Osteoblast (primary cell): ENCODE measurements at places on chromosomes 4 and X. TPM values are rescaled to one million over a fixed set of nuclear protein-coding genes. Genes with fewer than 3 reads are reported as not detected.
A peak's percentile ranks its signal among the peaks of the same experiment; 100 is the strongest.

GRCh38 chr4:93327346-93327745 lies 501.2 kb upstream of the ATOH1 start:
- no peak for DNase-seq

- peak; percentile 70 for DNase-seq
Observed at GRCh38 chr4:8552581-8553205, 27.5 kb upstream of the GPR78 start.

DNA sequence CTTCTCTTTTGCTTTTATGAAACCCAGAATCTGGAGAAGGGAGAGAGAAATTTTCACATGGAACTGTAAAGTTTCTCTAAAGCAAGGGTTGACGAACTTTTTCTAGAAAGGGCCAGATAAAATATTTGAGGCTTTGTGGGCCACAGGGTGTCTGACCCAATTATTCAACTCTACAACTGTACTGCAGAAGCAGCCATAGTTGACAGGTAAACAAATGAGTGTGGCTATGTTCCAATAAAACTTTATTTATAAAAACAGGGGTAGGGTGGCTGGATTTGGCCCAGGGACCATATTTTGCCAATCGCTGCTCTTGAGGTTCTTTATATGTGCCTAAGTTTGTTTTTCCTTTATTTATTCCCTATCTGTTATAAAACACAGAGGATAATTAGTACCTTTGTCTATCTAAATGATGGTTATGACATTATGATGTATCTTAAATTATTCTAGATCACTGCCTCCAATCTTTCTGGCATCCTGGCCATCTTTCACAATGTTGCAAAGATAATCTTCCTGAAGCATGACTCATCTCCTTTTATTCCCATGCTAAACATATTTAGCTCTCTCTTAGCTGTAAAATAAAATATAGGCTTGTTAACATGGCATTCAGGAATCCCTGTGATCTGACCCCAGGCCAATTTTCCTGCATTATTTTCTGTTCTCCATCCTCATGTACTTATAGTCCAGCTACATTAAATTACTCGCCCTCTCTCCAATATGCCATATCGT lies 106.8 kb upstream of the CBLL2 start:
- DNase-seq, result no peak

- no peak for DNase-seq
Observed at GRCh38 chr4:119105605-119106004, 30.0 kb upstream of the MYOZ2 start.

DNA sequence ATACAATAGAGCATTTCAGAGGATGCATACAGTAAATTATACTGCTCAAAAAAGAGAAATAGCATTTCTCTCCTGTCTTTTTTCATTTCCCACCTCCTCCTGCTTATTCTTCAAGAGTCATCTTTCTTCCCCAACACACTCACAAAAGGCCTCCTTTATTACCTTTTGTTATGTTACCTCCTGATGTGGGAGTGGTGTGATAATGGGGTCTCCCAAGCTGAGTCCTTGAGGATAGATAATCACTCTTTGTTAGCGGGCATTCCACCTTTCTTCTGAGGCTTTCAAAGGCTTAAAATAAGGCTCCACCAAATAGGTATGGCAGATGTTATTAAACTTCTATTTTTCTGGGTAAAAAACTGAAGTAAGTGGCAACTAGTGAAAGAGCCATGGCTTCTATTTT lies 159.8 kb downstream of the CPEB2 start:
- DNase-seq, result no peak

GRCh38 chr4:20276848-20277247 lies 25.1 kb downstream of the SLIT2 start:
- no peak for DNase-seq

DNA sequence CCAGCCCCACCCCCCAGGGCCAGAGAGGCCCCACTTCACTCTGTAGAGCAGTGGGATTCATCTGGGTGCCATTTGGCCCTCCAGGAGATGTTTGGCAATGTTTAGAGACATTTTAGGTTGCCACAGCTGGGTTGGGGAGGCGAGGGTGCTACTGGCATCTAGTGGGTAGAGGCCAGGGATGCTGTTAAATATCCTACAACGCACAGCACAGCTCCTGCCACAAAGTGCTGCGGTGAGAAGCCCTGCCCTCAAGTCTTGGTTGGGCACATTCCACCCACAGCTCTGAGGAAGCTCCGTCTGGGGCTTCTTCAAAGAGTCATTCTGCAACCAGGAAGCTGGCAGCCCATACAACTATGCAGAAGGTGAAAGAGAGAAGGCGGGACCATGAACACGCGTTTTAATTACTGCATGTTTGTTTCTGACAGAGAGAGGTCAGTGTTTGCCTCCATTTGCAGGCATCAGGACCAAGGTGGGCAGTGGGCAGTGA lies 48.1 kb upstream of the FAM9C start:
- DNase-seq, result no peak

- no peak for DNase-seq
Observed at GRCh38 chr4:123450393-123450792, 53.8 kb downstream of the SPRY1 start.

DNA sequence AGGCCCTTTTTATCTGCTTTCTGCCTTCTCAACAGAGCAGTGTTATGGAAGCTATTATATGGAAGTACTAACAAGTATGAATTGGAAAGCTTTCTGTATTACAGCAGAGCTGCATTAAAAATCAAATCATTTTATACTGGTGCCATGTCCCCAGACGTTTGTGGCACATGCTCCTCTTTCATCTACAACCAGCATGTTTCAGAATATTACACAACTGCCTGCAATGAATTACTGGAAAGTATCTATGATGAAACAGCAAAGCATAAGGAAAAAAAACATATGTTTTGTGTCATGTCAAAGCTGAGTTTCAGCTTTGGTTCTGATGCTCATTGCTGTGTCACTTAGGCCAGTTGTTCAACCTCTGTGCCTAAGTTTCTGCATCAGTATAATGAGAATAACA lies 576.8 kb downstream of the GBA3 start:
- no peak for DNase-seq

DNA sequence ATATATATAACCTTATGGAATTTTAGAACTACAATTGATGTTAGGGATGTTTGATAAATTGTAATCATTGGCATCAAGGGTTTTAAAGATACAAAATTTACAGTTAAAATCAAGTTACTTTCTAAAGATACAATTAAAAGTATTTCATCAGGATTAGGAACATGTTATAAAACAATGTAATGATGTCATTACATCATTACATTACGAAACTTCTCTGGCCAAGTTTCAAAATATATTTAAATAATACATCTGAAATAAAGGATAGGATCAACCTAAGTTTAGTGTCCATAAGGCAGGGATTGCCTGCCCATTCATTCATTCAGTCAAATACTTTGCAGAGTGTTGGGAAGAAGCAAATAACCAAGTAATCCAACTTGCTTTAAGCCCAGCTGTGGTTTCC lies 75.1 kb downstream of the TENM3 start:
- DNase-seq, result no peak

- DNase-seq, result no peak
Observed at GRCh38 chr4:129545599-129546278, 449.8 kb downstream of the C4orf33 start.

DNA sequence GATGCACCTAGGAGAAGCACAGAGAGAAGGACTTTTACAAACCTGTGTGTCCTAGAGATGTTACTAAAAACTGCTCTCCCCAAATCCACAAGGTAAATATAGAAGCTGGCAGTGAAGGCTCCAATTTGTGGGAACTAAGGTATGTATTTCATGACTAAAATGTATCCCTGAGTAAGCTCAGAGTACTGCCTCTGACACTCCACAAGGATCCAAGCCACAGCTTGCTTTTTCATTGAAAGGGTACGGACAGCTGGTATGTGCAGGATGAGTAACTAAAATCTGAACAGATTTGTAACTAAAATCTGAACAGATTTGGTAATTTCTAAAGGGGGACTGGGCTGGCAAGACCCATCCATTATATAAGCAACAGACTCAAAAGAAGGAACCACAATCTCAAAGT lies 187.6 kb downstream of the DCLK2 start:
- no peak for DNase-seq

GRCh38 chrX:13898083-13898482 lies 81.2 kb upstream of the GPM6B start:
- no peak for DNase-seq

- DNase-seq, result no peak
Observed at GRCh38 chr4:57219431-57219830, 109.2 kb upstream of the IGFBP7 start.

- no peak for DNase-seq
Observed at GRCh38 chrX:37371578-37371991, 22.4 kb downstream of the PRRG1 start.

GRCh38 chrX:24266996-24267395 lies 46.9 kb downstream of the SUPT20HL2 start:
- no peak for DNase-seq

- no peak for DNase-seq
Observed at GRCh38 chrX:7262551-7262950, 114.6 kb upstream of the PUDP start.

GRCh38 chrX:154068560-154068959 lies 29.0 kb downstream of the MECP2 start:
- no peak for DNase-seq

DNA sequence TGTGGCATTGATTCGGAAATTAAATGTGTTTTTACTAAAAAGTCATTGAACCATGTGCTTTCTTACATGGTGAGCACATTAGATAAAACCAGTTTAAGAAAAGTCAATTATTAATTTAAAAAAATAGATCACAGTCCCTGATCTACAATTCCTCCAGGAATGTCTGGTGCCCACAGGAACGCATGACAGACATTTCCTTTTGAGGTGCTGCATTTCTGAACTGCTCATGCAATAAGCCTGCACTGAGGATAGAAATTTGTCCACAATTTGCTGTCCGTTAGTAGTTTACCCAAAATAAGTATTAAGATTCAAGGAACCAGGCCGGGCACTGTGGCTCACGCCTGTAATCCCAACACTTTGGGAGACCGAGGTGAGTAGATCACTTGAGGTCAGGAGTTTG lies 8.2 kb upstream of the ADAMTS3 start:
- DNase-seq, result no peak

DNA sequence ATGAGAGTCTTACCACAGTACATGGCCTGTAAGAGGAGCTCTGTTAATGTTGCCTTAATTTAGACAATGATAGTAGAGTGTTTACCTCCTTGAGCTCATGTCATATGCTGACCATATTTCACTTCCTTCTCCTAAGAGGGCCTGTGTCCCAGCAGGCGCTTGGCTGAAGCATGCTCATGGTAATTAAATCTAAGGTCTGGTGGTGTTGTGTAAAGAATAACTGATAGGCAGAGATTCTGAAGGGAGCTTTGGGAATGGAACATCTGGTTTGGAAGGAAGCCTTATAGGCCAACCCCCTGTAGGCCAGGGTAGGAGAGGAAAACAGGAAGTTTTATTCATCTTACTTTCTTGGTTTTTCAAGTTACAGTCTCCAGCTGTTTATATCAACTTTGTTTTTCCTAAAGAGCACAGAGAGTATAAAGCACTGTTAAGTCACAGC lies 300.2 kb downstream of the USP46 start:
- DNase-seq, result no peak

GRCh38 chr4:680928-681645 lies 6.7 kb downstream of the MYL5 start:
- DNase-seq, result peak; percentile 98

- DNase-seq, result no peak
Observed at GRCh38 chrX:4179031-4179430, 465.6 kb upstream of the PRKX start.

DNA sequence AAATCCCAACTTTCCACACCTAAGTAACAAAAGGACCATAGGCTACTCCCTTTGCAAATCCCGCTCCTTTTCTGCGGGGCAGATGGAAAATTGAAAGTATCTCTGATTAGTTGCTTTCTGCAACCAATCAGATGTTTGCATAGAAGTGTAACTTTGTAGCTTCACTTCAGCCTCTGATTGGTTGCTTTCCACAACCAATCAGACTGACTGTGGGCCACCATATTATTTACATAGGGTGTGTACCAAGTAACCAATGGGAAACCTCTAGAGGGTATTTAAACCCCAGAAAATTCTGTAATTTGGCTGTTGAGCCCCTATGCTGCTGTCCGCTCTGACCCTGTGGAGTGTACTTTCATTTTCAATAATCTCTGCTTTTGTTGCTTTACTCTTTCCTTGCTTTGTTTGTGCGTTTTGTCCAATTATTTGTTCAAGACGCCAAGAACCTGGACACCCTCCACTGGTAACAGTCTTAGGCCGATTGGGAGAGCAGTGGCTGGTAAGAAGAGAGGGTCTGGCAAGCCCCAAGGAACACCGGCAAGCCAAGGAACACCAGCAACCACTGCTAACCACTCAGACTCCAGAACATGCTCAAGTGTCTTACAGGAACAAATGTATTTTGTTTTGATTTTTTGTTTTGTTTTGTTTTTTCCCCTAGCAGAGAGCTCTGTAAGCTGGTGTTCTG lies 125.5 kb upstream of the MAP3K15 start:
- no peak for DNase-seq

DNA sequence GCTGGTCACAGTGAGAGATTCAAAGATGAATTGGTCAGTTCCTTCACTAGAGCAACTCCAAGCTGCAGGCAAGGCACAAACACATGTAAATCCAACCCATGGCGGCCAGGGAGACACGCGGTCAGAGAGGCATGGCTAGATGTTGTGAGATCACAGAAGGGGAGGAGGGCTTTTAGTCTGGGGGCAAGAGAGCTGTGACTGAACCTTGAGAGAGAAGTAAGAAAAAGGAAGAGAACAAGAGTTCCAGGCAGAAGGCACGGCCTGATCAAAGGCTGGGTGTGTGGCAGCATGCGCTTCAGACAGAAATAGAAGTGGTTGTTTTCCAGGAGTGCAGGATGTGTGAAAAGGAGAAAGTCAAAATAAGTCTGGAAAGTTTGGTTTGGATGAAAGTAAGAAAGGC lies 15.9 kb downstream of the CCDC149 start:
- DNase-seq, result no peak

DNA sequence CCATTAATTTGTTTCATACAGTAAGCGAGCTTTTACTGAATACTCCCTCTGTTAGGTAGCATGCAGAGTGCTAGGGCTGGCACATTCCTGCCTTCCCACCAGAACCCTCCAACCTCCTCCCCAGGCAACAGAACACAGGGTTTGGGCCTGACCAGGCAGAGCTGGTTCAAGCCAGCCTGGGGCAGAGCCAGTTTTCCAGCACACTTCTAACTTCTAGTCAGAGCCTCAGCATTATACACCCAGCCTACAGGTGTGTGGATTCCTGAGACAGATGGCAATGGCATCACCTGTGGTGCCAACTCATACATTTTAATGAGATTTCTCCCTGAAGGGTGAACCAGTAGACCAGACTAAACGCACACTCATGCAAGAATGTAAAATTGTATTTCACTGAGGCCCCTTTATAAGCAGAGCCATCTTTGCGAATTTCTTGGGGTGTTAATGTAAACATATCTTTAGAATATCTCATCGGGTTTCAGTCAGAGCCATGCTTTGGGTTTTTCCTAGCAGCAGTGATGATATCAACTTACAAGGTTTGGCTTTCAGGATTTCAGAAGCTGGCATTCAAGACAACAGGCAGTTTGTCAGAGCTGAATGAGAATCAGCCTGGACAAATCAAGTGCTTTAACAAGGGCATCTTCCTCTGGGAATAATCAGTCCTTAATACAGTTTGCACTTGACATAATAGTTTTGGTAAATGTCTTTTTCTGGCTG lies 92.0 kb downstream of the GATB start:
- no peak for DNase-seq

CT45A10 gene
- not detected in 2 replicates for total RNA-seq

HSFX4 gene
- not detected in 2 replicates for total RNA-seq

SYAP1 gene
- 25.7 and 43.9 TPM in 2 replicates for total RNA-seq

PCSK1N gene
- total RNA-seq, result not detected in 2 replicates

TMEM156 gene
- under 0.01 TPM in 1 of 2 replicates, not detected in the other for total RNA-seq

OCIAD1 gene
- total RNA-seq, result 78.2 and 87.5 TPM in 2 replicates

LRCH2 gene
- total RNA-seq, result 2.1 and 2.5 TPM in 2 replicates

KCTD8 gene
- not detected in 2 replicates for total RNA-seq

MAGED2 gene
- 200 and 207 TPM in 2 replicates for total RNA-seq
